ENCODE measurements at places on chromosomes 7 and 10.

DNA sequence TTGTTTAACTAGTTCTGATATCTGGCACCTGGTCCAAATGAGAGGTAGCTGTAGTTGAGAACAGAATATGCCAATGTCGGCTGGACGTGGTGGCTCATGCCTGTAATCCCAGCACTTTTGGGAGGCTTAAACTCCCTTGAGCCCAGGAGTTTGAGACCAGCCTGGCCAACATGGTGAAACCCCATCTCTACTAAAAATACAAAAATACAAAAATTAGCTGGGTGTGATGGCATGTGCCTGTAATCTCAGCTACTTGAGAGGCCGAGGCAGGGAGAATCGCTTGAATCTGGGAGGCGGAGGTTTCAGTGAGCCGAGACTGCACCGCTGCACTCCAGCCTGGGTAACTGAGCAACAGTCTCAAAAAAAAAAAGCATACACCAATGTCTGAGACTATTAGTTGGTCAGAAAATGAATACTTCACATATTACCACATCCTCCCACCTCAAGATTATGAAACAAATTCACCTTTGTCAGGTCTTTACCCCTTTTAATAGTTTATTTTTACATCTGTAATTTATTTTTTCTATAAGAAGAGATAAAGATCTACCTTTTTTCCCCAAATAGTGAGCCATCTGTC is 38.8 kb downstream of the EPC1 start:
- no peak for DNase-seq
- no peak overlapping the region for H3K27ac ChIP-seq
- no peaks in the 10 kb centered on the region for H3K27me3 ChIP-seq

- H3K27me3 ChIP-seq = no peaks in the 10 kb centered on the region
- no peak overlapping the region for H3K27ac ChIP-seq
- no peaks in the 10 kb centered on the region for H3K4me1 ChIP-seq
- no peak for DNase-seq
- H3K4me3 ChIP-seq = no peak overlapping the region
Measured at GRCh38 chr7:104431930-104432329, 103.5 kb downstream of the LHFPL3 start.

GRCh38 chr10:1938317-1938716 is 201.0 kb upstream of the ADARB2 start:
- H3K4me3 ChIP-seq = no peak overlapping the region
- H3K27me3 ChIP-seq = no peaks in the 10 kb centered on the region
- DNase-seq = no peak
- no peak overlapping the region for H3K27ac ChIP-seq

GRCh38 chr7:138948403-138948802 is 32.8 kb downstream of the KIAA1549 start:
- H3K4me3 ChIP-seq = no peak overlapping the region
- no peaks in the 10 kb centered on the region for H3K27me3 ChIP-seq
- no peak overlapping the region for H3K27ac ChIP-seq

GRCh38 chr7:12524794-12525386 is 45.6 kb upstream of the SCIN start:
- no peak overlapping the region for H3K4me3 ChIP-seq
- no peaks in the 10 kb centered on the region for H3K27me3 ChIP-seq
- H3K27ac ChIP-seq = no peak overlapping the region
- no peaks in the 10 kb centered on the region for H3K4me1 ChIP-seq
- no peaks in the 10 kb centered on the region for H3K36me3 ChIP-seq
- no peak for DNase-seq

DNA sequence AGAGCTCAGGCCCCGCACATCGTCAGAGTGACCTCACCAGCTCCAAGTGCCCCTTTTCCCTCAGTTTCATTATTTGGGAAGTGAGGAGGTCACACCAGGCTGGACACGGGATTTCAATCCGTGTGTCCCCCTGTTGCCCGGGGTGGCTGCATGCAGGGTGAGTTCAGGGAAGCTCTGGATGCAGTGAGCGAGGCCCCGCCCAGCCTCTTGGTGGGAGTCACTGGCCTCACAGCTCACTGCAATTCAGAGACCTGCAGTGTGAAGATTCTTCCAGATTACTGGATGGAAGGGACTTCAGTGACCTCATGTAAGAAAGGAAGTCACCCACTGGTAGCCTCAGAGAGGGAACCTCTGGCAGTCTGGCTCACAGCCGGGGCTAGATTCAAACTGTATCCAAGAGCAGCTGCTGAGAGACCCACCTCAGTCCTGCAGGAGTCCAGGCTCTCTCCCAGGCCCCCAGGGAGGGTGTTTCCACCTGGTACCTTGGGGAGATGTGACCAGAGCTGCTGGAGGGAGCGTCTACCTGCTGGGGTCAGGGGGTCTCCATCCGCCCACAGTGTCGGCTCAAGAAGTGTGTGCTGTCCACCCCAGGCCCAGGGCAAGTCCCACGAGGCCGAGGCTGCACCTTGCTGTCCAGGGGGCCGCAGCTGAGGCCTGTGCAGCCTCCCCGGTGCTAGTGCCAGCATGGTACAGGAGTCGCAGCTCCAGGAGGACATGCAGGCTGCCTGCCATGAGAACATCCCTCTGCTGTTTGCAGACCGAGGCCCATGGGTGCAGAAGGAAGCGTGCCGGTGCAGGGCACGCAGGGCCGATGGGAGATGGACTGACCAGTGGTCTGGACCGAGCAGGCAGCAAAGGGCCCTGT is 54.4 kb downstream of the MGMT start:
- no peak for DNase-seq
- no peak overlapping the region for H3K27ac ChIP-seq
- no peaks in the 10 kb centered on the region for H3K36me3 ChIP-seq
- H3K4me1 ChIP-seq = peaks cover 12% of the 10 kb centered on the region
- H3K4me3 ChIP-seq = no peak overlapping the region

DNA sequence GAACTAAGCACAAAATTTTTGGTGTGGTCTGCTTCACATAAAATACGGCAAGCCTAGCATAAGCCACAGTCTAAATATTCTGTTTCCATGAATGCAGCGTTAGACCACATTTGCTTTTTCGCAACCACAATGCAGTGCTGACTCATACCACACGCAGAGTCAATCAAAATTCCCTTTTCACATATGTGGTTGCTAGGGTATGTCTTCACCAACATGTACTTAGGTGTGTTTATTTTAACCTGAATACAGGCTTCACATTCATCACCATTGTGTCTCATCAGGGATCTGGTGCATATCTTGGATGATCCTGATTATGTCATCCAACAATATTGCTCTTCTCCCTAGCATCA is 90.8 kb downstream of the CHN2 start:
- H3K27ac ChIP-seq = peak overlapping the region; percentile 14
- peaks cover 20% of the 10 kb centered on the region for H3K4me1 ChIP-seq
- no peaks in the 10 kb centered on the region for H3K36me3 ChIP-seq
- H3K4me3 ChIP-seq = no peak overlapping the region

GRCh38 chr7:75599244-75599781 is 107.2 kb downstream of the SPDYE5 start:
- DNase-seq = no peak
- H3K27me3 ChIP-seq = no peaks in the 10 kb centered on the region
- no peak overlapping the region for H3K4me3 ChIP-seq
- H3K4me1 ChIP-seq = peaks cover 7% of the 10 kb centered on the region
- peaks cover 6% of the 10 kb centered on the region for H3K36me3 ChIP-seq

- peaks cover 23% of the 10 kb centered on the region for H3K4me1 ChIP-seq
- H3K4me3 ChIP-seq = no peak overlapping the region
- peak overlapping the region; percentile 55 for H3K27ac ChIP-seq
- no peaks in the 10 kb centered on the region for H3K27me3 ChIP-seq
- H3K36me3 ChIP-seq = peaks cover 18% of the 10 kb centered on the region
- no peak for DNase-seq
Measured at GRCh38 chr7:64999165-65000004, 7.1 kb downstream of the ERV3-1 start.

- no peak for DNase-seq
- peaks cover 10% of the 10 kb centered on the region for H3K27me3 ChIP-seq
- H3K4me1 ChIP-seq = peaks cover 3% of the 10 kb centered on the region
Measured at GRCh38 chr7:29377718-29378117, 183.1 kb downstream of the CHN2 start.

- H3K27ac ChIP-seq = no peak overlapping the region
- H3K4me1 ChIP-seq = no peaks in the 10 kb centered on the region
- H3K4me3 ChIP-seq = no peak overlapping the region
- DNase-seq = no peak
Measured at GRCh38 chr10:112562809-112563663, 116.0 kb downstream of the VTI1A start.

DNA sequence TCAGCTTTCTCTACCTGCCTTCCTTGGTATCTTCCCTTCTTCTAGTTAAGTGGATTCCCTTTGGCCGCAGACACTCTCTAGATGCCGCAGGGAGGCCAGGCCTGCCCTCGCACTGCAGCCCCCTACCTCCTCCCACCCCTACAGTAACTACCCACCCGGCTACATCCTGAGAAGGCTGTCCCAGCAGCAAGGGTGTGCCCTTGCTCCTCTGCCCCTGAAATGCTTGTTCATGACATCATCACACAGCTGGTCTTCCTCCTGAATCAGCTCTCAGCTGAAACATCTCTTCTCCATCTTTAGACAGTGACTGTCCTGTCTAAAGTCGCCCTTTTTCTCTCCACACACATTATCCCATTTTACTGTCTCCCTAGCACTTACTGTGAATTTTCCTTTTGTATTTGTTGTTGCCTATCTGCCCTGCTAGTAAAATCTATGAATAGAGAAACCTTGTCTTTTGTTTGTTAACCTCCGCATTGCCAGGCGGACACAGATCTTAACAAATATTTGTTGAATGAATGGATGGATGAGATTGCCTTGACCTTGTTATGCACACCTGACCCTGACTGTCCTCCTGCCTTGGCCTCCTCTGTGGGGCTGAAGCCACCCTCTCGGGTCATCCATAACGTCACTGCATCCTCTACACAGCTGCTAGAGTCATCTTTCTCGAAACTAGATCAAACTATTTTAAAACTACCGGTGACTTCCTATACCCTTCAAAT is 108.9 kb upstream of the GATA3 start:
- DNase-seq = no peak
- no peak overlapping the region for H3K4me3 ChIP-seq
- H3K27me3 ChIP-seq = no peaks in the 10 kb centered on the region
- H3K4me1 ChIP-seq = no peaks in the 10 kb centered on the region

- H3K27ac ChIP-seq = no peak overlapping the region
- no peaks in the 10 kb centered on the region for H3K27me3 ChIP-seq
- H3K4me3 ChIP-seq = no peak overlapping the region
- H3K4me1 ChIP-seq = peaks cover 6% of the 10 kb centered on the region
Measured at GRCh38 chr7:8152489-8153192, 109.3 kb downstream of the ICA1 start.

DNA sequence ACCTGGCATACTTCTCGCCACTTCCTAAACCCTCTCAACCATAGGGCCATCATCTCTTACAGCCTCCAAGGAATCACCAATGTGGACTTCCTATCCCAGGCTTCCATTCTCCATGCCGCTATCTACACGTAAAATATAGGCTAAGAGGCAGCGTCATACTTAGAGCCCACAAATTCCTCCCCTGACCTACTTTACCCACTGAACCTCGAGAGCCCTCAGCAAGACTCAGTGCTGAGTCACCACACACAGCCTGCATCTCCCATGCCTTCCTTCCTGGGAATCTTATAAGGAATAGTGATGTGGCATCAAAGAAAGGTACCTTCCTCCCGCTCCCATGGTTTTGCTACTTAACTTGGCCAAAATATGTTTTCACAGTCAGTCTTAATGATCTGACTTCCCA is 435.6 kb upstream of the NFE2L3 start:
- peaks cover 3% of the 10 kb centered on the region for H3K4me1 ChIP-seq
- no peak for DNase-seq
- no peaks in the 10 kb centered on the region for H3K36me3 ChIP-seq
- H3K4me3 ChIP-seq = no peak overlapping the region
- H3K27ac ChIP-seq = no peak overlapping the region

GRCh38 chr10:31604096-31604495 is 285.1 kb downstream of the ZEB1 start:
- DNase-seq = no peak
- peaks cover 22% of the 10 kb centered on the region for H3K4me1 ChIP-seq
- H3K36me3 ChIP-seq = no peaks in the 10 kb centered on the region
- no peaks in the 10 kb centered on the region for H3K27me3 ChIP-seq
- H3K27ac ChIP-seq = peak overlapping the region; percentile 95
- peak overlapping the region; percentile 64 for H3K4me3 ChIP-seq

DNA sequence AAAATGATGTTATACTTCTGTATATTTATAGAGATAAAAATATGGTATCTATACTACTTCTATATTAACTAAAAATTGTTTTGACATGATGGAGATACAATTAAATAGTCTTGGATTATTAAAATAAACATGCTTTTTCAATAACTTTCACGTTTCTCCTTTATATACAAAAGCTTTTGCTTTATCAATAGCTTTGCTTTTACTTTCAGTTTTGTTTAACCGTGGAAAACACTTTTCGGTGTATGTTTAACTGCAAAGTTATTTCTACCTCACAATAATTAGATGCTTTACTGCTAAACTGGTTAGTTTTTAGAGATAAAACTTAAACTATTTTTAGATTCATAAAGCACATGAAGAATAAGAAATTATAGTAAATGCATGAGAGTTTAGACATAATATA is 432.1 kb upstream of the PCDH15 start:
- H3K36me3 ChIP-seq = no peaks in the 10 kb centered on the region
- H3K27me3 ChIP-seq = no peaks in the 10 kb centered on the region
- H3K27ac ChIP-seq = no peak overlapping the region
- H3K4me1 ChIP-seq = no peaks in the 10 kb centered on the region

- no peaks in the 10 kb centered on the region for H3K4me1 ChIP-seq
- H3K36me3 ChIP-seq = no peaks in the 10 kb centered on the region
- no peak overlapping the region for H3K27ac ChIP-seq
- H3K27me3 ChIP-seq = no peaks in the 10 kb centered on the region
- H3K4me3 ChIP-seq = no peak overlapping the region
- DNase-seq = no peak
Measured at GRCh38 chr10:86177537-86178155, 188.9 kb downstream of the GRID1 start.

DNA sequence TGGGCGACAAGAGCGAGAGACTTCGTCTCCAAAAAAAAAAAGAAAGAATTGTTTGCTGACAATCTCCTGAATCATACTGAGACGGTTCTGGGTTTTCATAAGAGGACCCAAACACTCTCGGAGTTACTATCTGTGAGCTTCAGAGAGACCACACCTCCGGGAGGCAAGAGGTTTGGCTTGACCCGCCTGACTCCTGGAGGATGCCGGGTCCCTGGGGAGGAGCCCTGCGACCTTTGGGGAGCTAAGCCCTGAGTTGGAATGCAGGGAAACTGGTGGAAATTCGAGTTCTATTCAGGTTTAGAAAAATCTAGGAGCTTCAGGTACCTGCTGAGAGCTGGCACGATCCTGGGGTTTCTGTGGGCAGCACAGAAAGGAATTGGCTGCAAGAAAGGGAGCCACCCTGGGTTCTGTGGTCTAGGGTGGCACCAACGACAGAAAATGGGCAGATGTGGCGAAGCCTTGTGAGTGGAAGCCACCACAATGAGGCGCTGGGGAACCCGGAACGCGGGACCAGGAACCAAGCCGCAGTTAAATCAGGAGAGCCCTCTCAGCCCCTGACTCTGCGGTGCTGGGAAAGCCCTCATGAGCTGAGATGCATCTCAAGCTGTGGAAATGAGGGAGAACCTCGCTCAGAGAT is 21.9 kb upstream of the GATAD1 start:
- H3K36me3 ChIP-seq = no peaks in the 10 kb centered on the region
- H3K4me1 ChIP-seq = peaks cover 4% of the 10 kb centered on the region
- H3K27ac ChIP-seq = no peak overlapping the region

GRCh38 chr7:77466450-77466849 is 50.3 kb upstream of the GSAP start:
- H3K4me3 ChIP-seq = no peak overlapping the region
- no peaks in the 10 kb centered on the region for H3K27me3 ChIP-seq
- no peak for DNase-seq
- H3K4me1 ChIP-seq = peaks cover 3% of the 10 kb centered on the region

- peaks cover 6% of the 10 kb centered on the region for H3K4me1 ChIP-seq
- no peak overlapping the region for H3K4me3 ChIP-seq
- no peaks in the 10 kb centered on the region for H3K36me3 ChIP-seq
- DNase-seq = no peak
Measured at GRCh38 chr7:36567699-36568451, 156.4 kb downstream of the AOAH start.
